ENCODE measurements at places on chromosomes 7 and 10.

DNA sequence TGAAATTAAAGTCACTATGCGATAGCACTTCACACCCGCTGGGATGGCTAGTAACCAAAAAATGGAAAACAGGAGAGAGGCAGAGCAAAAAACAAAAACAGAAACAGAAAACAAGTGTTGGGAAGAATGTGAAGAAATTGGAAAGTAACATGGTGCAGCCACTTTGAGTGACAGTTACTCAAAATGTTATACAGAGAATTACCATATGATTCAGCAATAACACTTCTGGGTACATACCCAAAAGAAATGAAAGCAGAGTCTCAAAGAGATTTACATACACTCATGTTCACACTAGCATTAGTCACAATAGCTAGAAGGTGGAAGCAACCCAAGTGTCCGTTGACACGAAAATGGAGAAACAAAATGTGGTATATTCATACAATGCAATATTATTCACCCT is 88.6 kb upstream of the KCNIP2 start:
- DNase-seq = no peak

DNA sequence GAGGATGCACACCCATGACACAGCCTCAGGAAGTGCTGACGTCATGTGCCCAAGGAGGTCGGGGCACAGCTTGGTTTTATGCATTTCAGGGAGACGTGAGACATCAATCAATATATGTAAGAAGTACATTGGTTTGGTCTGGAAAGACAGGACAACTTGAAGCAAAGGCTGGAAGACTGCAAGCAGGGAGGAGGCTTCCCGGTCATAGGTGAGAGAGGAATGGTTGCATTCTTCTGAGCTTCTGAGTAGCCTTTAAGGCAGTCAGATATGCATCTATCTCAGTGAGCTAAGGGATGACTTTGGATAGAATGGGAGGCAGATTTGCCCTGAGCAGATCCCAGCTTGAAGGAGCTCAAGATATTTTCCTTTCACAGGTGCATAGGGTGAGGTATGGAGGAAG is 349.5 kb downstream of the TYW1 start:
- DNase-seq = no peak

DNA sequence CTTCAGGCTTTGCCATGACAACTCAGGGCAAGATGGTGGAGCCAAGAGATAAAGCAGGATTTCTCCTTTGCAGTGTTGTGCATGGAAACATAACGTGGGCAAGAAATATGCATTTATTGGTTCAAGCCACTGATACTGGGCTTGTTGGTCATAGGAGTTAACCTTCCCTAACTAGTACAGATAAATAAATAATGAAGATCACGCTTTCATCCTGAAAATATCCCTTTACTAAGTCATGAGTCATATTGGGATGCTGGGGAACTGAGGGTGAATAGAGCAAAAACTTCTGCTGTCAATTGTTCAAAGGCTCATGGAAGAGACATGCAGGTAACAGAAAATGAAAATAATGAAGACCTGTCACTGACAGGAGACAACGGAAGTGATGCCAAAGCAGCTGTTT is 55.5 kb downstream of the TES start:
- no peak for DNase-seq

DNA sequence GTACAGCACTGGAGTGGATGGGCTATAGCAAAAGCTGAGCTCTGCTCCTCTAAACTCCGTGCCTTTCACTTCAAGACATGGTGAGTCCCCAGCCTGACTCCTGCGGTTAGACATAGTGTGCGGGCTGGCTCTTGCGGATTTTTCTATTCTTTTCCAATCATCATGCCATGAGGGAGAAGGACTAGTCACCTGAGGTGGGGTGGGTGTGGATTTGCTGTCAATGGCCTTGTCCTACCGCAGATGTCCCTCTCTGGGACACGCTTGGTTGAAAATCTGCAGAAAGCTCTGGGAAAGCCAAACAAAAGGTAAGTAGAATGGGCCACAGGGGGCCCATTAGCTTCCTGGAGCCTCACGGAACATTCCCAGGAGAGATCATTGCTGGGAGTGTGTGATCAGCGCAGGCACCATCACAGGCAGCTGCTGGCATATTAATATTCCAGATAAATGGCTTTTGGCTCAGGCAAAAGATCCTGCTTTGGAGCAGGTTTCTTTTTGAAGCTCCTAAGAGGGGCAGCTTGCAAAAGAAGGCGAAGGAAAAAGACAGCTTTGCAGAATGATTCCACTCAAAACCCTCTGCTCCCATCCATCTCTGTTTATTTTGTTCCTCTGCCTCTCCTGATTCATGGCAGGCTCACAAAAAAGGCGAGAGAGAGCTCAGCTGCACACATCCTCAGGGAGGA is 509.0 kb upstream of the ZMIZ1 start:
- no peak for DNase-seq

DNA sequence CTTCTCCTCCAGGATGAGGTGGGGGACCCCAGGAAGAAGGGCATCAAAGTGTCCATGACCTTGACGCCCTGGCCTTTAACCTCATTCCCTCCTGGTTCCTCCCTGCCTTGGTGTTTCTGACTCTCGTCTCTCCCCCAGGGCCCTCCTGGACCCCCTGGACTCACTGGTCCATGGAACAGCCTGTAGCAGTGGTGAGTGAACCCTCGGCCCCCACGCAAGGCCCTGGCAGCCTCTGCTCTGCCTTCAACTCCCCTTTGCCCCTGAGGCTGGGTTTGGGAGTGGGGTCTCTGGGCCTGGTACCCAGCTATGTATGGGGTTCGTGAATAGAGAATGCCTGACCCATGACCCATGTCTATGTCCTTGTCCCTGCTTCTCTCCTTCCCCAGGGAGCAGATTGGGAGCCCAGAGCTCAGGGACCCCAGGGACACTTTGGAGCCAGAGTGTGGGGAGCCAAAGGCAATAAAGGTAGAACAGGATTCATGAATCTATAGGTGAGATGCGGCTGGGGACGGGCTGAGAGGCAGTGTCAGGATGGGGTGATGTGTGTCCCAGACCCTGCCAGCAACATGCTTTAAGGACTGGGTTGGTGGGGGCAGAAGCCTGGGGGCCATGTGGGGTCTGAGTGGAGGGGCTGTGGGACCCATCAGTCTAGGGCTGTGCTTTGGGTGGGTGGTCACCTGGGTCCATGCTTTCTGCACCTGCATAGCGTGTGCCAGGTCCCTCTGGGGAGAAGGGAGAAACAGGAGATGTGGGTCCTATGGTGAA is 18.4 kb upstream of the VOPP1 start:
- no peak for DNase-seq

- no peak for DNase-seq
These were observed 4.6 kb upstream of the HMX2 start for GRCh38 chr10:123143162-123143824.

DNA sequence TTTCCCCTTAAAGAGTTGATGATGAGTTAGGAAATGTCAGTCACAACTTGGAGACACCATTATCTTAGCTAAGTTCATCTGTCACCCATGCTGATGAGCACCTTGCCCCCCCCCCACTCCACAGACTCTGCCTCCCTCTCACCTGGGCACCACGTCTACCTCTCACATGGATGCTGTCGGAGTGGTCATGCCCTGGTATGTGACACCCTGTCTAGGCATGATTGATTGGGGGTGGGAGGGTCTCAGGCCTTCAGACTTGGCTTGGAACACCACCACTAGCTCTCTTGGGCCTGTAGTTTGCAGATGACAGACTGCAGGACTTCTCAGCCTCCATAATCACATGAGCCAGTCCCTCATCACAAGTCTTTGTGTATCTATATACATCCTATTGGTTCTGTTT is 78.0 kb downstream of the WDR37 start:
- DNase-seq = no peak

DNA sequence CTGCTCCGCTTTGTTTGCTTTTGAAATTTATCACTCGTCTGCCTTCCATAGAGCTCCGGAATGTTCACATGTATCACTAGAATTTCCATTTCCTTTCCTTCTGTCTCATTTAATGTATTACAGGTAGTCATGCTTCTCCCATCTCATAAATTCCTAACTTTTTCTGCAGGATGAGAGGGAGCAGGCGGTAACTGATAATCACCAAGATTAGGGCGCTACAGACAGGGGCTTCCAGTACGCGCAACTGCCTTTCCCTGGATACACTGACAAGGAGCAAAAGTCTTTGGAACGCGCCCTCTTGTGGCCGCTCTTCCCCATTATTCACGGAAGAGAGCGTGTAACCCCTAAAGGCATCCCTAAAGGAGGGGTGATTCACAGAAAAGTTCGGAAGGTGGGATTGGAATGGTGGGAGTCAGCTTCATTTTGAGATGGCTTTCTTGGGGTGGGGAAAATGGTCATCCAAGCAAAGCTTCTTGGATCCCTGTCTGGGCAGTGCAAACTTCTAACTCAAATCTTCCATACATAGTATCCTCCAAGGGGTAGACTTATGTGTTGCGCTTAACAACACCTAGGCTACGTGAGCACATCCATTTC is 6.5 kb downstream of the INHBA start:
- DNase-seq = no peak

GRCh38 chr7:82388138-82388537 is 55.4 kb downstream of the CACNA2D1 start:
- no peak for DNase-seq
